NCI-H345 (cell line): ENCODE measurements at places on chromosomes 12 and 14.

DNA sequence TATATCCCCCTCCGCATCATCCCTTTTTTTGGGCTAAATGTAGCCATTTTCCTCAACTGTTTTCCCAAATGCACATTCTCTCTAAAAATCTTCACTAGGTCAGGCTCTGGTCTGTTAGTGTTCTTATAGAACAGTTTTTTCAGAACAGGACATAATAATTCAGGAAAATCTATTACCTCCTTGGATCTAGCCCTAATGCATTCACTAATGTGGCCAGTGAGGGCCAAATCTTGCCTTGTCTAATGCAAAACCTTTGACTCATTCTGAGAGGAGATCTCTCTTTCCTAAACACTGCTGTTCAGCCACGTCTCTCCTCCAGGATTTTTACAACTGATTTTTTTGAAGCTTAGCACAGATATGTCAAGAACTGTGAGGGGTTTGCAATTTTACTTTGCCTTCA, 15.5 kb downstream of the C14orf132 start:
- DNase-seq = no peak

GRCh38 chr14:43898687-43899086, 608.4 kb downstream of the FSCB start:
- DNase-seq = no peak

- no peak for DNase-seq
These were observed 33.5 kb downstream of the SLC38A2 start for GRCh38 chr12:46339051-46339450.

DNA sequence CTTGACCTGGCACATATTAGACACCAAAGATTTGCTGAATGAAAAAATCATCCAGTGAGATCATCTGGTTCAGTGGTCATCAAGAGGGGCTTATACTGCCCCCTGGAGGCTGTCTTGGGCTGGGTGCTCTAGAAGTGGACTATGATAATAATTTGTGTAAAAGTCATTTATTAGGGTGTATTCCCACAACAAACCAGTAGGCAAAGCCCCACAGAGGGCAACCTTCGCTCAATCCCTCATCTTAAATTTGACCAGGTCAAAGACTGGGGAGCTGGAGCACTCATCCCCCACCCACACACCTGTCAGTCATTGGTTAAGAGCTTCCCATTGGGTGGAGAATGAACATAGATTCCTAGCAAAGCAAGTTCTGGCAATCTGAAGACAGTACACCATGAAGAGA, 20.0 kb upstream of the FICD start:
- no peak for DNase-seq

DNA sequence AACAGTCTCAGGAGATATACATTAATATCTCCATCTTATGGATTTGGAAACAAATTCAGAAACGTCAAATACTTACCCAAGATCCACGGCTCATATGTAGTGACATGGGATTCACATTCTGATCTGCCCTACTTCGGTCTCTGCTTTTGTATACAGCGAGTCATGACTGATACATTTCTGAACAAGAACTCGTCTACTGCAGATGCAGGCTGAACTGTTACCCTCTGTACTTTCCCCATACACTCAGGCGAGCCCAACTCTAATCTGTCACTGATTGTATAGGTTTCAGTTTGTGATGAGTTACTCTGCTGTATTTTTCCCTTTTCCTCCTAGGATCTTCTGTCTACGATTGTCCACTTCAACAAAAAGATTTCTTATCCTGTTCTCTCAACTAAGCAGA, 441.6 kb downstream of the CCDC91 start:
- DNase-seq = no peak

- DNase-seq = no peak
These were observed 174.5 kb upstream of the CNOT2 start for GRCh38 chr12:70068743-70069142.

- peak; percentile 41 for DNase-seq
These were observed 6.4 kb downstream of the SLC48A1 start for GRCh38 chr12:47779301-47779942.

- DNase-seq = no peak
These were observed 37.9 kb upstream of the DLK1 start for GRCh38 chr14:100688598-100689461.

DNA sequence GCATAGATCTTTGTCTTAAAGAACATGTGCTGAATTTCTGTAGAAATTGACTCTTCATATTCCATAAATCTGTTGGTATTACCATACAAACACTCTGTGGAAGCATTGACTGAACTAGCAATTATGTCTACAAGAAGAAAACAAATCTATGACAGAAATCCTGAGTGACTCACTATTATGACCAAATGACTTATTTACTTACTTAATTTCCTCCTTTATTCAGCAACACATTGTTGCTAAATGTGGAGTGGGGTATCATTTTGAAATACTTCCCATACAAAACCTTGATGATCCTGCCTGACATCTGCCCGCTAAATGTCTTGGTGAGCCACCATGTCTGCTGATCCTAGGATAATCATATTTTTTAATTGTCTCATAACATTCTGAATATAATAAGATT, 99.1 kb upstream of the SLCO1C1 start:
- no peak for DNase-seq

- DNase-seq = no peak
These were observed 135.6 kb upstream of the ARHGAP5 start for GRCh38 chr14:31941487-31941886.

GRCh38 chr12:122389677-122390076, 32.8 kb downstream of the CLIP1 start:
- no peak for DNase-seq

DNA sequence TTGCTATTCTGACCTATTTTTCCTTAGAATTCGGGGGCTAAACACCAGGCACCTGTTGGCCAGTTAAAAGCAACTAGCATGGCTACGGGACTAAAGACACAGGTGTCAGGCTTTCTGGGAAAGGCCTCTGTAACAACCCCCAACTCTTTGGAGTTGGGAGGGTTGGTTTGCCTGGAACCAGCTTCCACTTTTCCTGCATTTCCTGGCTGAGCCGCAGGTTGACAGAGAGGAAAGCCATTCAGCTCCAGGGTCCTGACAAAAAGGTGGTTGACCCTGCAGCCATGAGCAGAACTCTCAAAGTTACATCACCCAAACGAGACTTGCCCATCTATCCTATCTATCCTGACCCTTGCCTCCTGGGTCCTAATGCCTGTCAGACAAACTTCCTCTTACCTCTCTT, 375.4 kb upstream of the SFSWAP start:
- no peak for DNase-seq

- DNase-seq = no peak
These were observed 7.3 kb downstream of the GPR68 start for GRCh38 chr14:91237219-91237618.

GRCh38 chr14:71062581-71063303, 155.5 kb downstream of the PCNX1 start:
- no peak for DNase-seq

DNA sequence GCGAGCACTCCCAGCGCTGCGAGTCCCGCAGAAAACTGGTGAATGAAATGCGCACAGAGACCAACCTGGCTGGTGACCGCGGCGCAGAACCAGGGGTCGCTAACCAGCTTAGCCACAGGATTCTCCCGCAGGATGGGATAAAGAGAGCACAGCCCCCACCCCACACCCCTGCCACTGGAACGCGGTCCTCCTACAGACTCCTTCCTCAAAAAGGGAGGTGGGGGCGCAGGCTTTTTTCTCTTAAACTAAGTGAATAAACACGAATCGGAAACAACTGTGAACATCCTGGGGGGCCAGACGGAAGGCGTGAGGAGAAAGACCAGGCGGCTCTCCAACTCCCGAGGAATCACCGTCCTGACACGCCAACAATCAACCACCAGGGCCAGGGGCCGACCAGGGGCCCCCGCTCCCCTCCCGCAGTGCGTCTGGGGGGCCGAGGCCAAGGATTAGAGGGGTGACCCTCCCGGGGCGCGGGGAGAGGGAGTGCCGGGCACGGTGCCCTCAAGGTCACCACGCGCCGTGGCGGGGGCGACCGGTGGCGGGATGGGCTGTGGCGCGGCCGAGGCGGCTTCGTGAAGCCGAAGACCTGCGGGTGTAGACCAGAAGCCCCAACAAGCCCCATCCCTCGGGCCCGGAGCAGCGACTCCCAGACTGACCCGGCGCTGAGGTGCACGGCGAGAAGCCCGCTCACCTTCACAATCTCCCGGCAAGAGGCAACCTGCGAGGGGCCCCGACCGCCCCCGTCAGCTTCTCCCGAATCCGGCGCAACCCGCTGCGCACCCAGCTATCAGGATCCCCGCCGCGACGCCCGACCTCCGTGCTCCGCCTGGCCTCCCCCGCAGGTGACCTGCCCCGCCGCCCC, 704 bp downstream of the ATP2B1 start:
- DNase-seq = peak; percentile 39

GRCh38 chr12:31773867-31774266, 45.0 kb upstream of the AMN1 start:
- no peak for DNase-seq

GRCh38 chr12:94731733-94732360, 81.5 kb upstream of the TMCC3 start:
- no peak for DNase-seq

- no peak for DNase-seq
These were observed 127.6 kb downstream of the SLC38A6 start for GRCh38 chr14:61108496-61109141.

DNA sequence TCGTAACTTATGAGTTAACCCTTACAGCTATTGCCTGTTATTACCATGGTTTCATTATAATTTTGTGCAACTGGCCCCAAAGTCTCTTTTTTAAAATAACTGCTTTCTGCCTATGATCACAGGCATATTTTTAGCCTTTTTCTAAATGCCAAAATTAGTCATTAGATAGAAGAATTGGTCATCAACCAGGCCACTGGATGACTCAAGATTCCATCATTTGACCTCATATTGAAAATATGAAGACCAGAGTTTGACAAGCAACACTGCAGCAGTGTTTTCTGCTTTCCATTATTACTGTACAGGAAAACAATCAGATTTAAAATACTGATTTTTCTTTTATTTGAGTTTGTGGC, 54.7 kb upstream of the OTOGL start:
- DNase-seq = no peak

DNA sequence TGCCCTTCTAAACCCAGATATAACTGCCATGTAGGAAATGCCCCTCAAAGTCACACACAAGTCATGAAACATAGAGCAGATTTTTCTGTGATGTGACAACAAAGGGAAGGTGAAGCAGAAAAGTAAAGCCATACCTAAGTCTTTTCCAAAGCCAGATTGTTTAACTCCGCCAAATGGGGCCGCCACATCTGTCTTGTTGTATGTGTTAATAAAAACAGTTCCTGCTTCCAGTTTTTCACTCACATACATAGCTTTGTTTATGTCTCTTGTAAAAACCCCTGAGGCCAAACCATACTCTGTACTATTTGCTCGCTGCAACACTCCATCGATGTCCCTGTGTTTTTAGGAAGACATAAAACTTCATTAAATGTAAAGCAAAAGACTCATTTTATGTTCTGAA, 40.3 kb downstream of the NOPCHAP1 start:
- no peak for DNase-seq

- DNase-seq = no peak
These were observed 180.9 kb downstream of the AEBP2 start for GRCh38 chr12:19620222-19620621.

DNA sequence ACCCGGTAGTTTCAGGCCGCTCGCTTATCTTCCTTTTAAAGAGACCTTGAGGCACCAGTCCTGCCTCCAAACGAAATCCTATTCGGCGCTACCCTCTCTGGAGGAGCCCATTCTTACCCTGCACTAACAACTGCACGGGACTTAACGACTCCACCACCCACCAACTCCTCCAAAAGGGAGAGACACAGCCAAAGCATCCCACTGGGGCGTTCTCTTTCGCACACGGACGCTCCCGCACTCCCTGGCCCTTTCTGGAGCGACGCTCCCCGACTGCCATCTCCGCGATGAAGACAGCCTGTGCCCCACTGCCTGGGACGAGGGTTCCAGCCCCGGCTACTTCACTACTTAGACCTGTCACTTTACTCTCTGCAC, 650 bp downstream of the GALC start:
- DNase-seq = peak; percentile 16

- no peak for DNase-seq
These were observed 121.4 kb downstream of the ITPR2 start for GRCh38 chr12:26711569-26711968.

DNA sequence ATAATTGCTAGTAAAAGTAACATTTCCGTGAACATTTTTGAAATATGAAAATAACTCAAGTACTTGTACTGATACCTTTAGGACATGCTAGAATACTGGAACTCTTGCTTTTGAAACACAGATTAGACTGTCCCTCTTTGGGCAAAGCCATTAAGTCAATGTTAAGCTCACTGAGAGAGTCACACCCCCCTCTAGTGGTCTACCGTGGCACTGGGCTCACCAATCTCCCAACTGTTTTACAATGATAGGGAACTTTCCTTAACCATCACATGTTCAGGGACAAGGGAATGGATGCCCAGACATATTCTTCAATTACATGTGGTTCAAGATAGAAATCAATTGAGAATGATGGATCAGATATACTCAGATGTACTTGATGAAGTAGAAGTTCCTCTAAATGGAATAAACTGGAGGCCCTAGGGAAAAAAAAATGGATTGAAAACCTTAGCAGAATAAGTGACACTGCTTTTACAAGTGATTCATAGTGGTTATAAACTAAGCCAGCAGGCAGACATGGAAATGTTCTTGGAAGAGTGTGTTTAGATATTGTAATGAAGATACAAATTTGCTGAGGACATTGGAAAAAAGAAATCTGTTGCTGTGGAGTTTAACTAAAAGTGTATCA, 17.8 kb downstream of the NANOG start:
- peak; percentile 13 for DNase-seq

DNA sequence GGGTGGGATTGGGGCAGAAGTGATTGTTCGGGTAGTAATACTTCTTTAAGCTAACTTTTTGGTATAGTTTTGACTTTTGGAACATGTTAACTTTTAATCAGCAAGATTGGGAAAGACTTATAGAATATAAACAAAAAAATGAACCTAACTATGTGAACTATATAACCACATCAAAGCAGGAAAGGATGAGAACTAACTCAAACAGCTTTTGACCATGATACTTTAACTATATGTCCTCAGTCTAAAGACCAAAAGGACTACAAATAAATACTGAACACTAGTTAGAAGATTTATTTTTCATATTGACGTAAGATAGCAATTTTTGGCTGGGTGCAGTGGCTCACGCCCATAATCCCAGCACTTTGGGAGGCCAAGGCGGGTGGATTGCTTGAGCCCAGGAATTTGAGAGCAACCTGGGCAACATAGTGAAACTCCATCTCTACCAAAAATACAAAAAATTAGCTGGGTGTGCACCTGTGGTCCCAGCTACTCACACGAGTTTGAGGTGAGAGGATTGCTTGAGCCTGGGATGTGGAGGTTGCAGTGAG, 108.5 kb upstream of the ATF1 start:
- no peak for DNase-seq

- DNase-seq = no peak
These were observed 83.7 kb downstream of the TNFAIP2 start for GRCh38 chr14:103206836-103207387.
